Articular chondrocyte of knee joint (primary cell): ENCODE measurements at places on chromosomes 6 and 20. TPM values are rescaled to one million over a fixed set of nuclear protein-coding genes. Genes with fewer than 3 reads are reported as not detected.

The HSPA1B gene
- total RNA-seq = 123 and 152 TPM in 2 replicates

The VSX1 gene
- not detected in 2 replicates for total RNA-seq

The TUBB2B gene
- 11.5 and 31.1 TPM in 2 replicates for total RNA-seq

The HLA-DRB1 gene
- total RNA-seq = 0.86 TPM in 1 of 2 replicates, not detected in the other

The MYL9 gene
- total RNA-seq = 75.1 and 78.5 TPM in 2 replicates

The COL10A1 gene
- total RNA-seq = under 0.01 TPM in 2 replicates

The TRAPPC3L gene
- 0.11 and 0.13 TPM in 2 replicates for total RNA-seq

The MAP7 gene
- total RNA-seq = 0.78 and 1.4 TPM in 2 replicates

The SALL4 gene
- 0.11 and 0.26 TPM in 2 replicates for total RNA-seq

The PGC gene
- total RNA-seq = not detected in 2 replicates

The ARFGEF3 gene
- total RNA-seq = 6.5 and 8.2 TPM in 2 replicates

The RPP40 gene
- total RNA-seq = 14.9 and 15.9 TPM in 2 replicates

The ZBTB12 gene
- 1.3 and 1.9 TPM in 2 replicates for total RNA-seq

The MAN1A1 gene
- total RNA-seq = 131 and 141 TPM in 2 replicates

The PRDM1 gene
- total RNA-seq = 1.7 and 2.2 TPM in 2 replicates

The FHL5 gene
- not detected in 2 replicates for total RNA-seq

The PI3 gene
- total RNA-seq = 0.32 TPM in 1 of 2 replicates, not detected in the other

The BHLHE23 gene
- not detected in 2 replicates for total RNA-seq

The RBM12 gene
- 70.0 and 77.0 TPM in 2 replicates for total RNA-seq

The MTFR2 gene
- total RNA-seq = 2.0 and 3.1 TPM in 2 replicates

The MAP1LC3A gene
- 22.7 and 30.8 TPM in 2 replicates for total RNA-seq

The SNAI1 gene
- total RNA-seq = 2.7 and 4.6 TPM in 2 replicates

The SYNDIG1 gene
- 0.86 and 1.2 TPM in 2 replicates for total RNA-seq

The BPIFB4 gene
- total RNA-seq = not detected in 2 replicates
